ENCODE measurements at places on chromosomes 4 and X. TPM values are rescaled to one million over a fixed set of nuclear protein-coding genes. Genes with fewer than 3 reads are reported as not detected.

Gene FHIP1A
- total RNA-seq, result 4.4 TPM

Gene PRRG1
- total RNA-seq, result 16.3 TPM

Gene DCAF4L1
- total RNA-seq, result under 0.01 TPM

Gene SERTM2
- total RNA-seq, result under 0.01 TPM

- DNase-seq, result peak; percentile 49
These were observed 4.6 kb upstream of the MAD2L1 start for GRCh38 chr4:120071192-120071795.

- no peak for DNase-seq
These were observed 36.3 kb downstream of the SH3BGRL start for GRCh38 chrX:81238166-81238565.

DNA sequence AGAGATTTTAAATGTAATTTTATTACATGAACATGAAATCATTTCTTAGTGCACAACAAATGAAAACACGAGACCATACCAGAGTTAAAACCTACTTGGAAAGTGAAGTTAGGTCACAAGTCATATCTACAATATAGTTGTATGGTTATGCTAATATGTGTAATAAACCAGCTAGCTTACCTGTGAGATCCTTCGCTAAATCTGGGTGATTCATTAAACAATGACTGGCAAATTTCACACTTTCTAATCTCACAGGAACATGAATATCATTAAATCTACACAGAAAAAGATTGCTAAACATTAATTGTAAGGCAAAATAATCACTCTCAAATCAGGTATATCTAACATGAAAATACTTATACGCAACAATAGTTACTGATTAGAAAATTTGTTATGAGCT lies 67.6 kb downstream of the PDS5A start:
- no peak for DNase-seq

GRCh38 chr4:66591968-66592367 lies 921.7 kb upstream of the EPHA5 start:
- no peak for DNase-seq

GRCh38 chr4:93827272-93827947 lies 1.1 kb upstream of the ATOH1 start:
- no peak for DNase-seq

DNA sequence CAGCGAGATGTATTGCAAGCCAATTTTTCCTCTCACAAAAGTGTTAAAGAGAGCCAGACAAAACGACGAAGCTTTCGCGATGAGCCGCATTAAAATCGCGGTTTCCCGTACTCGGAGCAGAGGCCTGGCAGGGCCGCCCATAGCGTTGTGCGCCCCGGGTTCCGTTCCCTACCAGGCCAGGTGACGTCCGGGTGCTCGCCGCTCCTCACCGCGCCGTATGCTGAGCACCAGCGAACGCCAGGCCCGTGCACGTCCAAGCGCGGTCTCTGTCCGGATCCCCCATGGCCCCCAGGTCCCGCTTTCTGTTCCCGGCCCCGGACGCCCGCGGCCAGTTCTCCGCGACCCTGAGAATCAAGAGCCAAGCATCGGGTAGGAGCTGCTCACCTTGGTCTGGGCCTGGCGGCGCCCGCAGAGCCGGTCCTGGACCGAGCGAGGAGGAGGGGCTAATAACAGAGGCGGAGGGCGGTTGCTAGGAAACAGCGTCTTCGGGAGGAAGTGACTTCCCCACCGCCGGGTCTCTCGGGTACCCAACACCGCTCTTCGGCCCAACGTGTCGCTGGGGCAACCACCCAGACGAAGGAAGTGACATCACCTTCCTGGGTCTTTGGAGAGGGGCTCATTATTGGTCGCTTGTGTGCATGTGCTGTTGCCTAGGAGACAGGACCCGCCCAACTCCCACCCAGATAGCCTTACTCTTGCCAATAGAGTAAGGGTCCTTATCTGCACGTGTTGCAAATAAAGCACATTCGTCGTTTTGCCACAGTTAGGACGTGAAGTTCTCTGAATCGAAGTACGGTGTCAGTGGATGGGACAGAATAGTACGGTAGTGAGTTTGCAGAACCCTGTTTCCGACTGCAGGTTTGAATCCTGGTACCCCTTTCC lies at the start of gene MAP9:
Gene MAP9 (minus strand): TSS at position 579 of the 882 bp plus-strand sequence. CDS start 1,115 bp downstream, outside the sequence.
- DNase-seq, result peak; percentile 93

- DNase-seq, result peak; percentile 62
These were observed 107.9 kb downstream of the ABLIM2 start for GRCh38 chr4:8050555-8051206.
